Stimulated activated CD4-positive, alpha-beta T cell treated with anti-CD3 and anti-CD28 coated beads, Interleukin-2, amount 100 ng/mL, for 4 hours (primary cell): ENCODE measurements at places on chromosomes 5 and 9.

- no peak for DNase-seq
Measured at GRCh38 chr9:89555451-89556375, 49.1 kb upstream of the GADD45G start.

DNA sequence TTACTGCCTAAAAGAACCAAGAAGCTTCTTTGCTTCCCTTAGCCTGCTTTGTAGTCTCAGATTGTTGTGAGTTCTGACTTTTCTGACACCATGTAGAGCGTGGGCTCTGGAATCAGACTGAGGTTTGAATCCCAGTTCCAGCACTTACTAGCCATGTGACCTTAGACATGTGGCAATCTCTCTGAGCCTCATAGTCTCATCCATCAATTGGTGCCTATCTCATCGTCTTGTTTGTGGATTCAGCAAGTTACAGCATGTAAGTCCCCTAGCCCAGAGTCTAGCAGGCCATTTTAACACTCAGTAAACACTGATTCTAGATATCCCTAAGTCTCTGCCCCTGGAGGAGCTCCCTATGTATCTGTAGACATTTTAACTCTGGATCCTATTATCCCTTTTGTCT, 94.7 kb downstream of the ANGPTL2 start:
- no peak for DNase-seq

DNA sequence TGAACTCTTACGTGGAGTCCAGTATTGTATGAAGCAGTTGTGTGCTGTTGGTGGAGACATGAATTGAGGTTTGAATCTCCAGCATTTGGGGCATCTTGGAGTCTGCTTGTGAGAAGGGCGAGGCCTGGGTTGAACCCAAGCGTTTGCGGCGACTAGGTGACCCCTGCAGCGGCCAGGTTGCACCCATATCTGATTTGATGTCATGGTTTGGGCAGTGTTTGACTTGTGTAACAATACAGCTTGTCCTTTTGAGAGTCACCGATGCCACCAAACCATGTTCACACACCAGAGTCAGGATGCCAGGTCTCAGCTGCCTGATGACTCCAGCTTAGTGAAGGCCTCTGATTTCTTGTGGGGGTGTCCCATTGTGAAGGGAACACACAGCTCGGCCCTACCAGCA, 2.1 kb downstream of the TRAF2 start:
- no peak for DNase-seq

DNA sequence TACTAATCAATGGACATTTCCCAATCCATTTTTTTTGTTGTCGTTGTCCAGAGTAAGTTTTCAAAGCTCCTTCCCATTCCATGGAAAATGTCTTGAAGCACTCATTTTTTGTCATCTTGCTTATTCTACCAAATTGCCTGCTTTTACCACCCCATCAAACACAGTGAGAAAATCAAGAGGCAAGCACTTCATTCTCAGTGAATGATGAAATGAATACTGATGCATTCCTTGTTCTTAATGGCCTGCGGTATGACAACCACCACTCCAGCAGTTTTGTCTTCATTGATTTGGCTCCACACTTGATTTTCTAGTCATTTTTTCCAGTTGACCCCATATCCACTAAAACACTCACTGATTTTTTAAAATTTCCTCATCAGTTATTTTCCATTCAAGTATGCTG, 193.5 kb upstream of the ANKH start:
- no peak for DNase-seq

DNA sequence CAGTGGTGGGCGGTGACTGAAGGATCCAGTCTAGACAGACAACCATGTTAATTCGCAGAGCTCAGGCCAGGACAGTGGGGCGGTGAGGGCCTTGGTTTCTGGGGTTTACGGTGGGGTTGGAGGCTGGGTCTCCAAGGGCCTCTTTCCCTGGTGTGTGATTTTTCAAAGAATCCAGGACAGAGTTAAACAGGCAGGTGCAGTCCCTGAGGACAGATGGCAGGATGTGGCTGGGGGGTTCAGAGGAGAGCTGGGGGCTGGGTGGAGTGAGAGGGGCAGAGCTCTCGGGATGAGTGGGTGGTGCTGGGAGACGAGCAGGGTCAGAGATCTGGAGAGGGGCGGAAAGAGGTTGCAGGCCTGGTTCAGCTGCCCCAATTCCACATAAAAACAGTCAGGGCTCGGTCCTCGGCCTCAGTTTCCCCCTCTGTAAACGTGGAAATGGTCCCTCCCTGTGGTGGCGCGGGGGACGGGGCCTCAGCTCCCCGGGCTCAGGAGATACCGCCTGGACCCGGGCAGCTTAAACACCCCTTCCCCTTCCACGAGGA, 145.9 kb downstream of the GAPVD1 start:
- DNase-seq, result no peak

DNA sequence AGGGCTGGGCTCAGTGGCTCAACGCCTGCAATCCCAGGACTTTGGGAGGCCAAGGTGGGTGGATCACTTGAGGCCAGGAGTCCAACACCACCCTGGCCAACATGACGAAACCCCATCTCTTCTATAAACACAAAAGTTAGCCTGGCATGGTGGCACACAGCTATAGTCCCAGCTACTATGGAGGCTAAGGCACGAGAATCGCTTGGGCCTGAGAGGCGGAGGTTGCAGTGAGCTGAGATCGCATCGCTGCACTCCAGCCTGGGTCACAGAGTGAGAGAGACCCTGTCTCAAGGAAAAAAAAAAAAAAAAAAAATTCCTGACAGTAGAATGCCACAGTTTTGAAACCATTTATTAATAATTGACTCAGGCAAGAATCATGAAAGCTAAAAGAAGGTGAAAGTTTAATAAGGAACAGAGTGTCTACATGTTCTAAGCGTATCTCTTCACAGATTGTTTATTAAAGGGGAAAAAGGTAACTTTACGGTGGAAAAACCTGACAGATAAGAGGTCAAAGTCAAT, 5.7 kb upstream of the PTGR1 start:
- DNase-seq, result no peak

DNA sequence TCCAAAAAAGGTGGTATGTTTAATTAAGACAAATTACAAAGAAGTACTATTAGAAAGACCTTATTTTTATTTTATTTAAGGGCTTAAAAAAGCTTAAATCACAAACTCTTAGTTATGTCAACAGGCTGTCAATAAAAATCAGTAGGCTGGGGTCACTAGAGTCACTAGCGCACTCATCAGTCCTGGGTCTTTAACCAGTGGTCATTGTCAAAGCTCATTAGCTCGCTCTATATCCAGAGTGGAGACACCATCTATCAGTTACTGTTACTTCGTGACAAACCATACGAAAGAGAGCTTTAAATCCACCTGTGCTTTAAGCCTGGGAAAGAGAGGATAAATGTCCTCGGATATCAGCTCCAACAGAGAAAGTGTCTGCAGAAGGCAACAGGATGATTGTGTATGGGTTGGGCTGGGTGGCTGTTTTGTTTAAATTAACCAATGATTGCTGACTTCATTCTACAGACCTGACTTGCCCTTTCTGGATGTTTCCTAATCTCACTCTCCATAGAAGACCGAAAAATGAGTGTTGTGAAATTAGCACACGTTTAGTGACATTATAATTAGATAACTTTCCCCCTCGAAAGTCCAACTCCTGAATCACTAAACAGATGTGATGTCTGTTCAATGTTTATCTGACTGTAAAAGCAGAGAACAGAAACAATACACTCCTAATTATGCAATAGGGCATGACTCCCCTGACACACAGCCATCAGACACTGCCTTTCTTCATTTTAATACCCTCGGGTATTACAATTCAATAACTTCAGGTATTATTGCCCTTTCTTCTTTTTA, 123.6 kb upstream of the TNPO1 start:
- no peak for DNase-seq

DNA sequence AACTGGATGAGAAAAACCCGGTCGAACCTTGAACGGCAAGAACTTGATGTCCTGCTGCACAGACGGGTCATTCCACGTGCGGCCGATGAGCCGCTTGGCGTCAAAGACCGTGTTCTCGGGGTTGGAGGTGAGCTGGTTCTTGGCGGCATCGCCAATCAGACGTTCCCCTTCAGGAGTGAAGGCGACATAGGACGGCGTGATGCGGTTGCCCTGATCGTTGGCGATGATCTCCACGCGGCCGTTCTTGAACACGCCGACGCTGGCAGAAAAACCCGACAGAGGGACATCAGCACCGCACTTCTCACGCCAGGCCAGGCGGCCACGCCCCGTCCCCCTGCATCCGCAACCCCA, 519 bp downstream of the HSPA5 start:
- DNase-seq, result peak; percentile 22

- DNase-seq, result no peak
Measured at GRCh38 chr5:1293416-1294205, 1.3 kb downstream of the TERT start.

GRCh38 chr5:65883461-65883860, 42.9 kb upstream of the ERBIN start:
- no peak for DNase-seq

GRCh38 chr5:9156282-9156681, 389.6 kb downstream of the SEMA5A start:
- DNase-seq, result no peak

DNA sequence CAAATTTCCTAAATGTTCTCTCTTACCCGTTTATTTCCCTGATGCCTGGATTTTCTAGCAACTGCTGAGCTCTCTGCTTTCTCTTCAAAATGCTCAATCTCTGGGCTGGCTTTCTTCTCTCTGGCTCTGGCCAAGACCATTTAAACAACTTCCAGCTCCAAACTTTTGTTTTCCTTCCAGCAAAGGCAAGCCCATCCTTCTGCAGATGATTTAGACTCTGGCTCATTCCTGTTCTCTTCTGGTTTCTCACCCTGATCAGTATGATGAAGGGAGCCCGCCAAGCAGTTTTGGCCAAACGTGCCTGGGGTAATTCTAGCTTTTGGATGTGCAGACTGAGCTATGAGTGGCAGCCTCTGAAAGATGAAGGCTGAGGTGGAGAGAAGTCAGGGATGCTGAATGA, 78.1 kb downstream of the HSPA4 start:
- DNase-seq, result no peak

- no peak for DNase-seq
Measured at GRCh38 chr5:122565331-122565730, 209.5 kb upstream of the SNX2 start.

DNA sequence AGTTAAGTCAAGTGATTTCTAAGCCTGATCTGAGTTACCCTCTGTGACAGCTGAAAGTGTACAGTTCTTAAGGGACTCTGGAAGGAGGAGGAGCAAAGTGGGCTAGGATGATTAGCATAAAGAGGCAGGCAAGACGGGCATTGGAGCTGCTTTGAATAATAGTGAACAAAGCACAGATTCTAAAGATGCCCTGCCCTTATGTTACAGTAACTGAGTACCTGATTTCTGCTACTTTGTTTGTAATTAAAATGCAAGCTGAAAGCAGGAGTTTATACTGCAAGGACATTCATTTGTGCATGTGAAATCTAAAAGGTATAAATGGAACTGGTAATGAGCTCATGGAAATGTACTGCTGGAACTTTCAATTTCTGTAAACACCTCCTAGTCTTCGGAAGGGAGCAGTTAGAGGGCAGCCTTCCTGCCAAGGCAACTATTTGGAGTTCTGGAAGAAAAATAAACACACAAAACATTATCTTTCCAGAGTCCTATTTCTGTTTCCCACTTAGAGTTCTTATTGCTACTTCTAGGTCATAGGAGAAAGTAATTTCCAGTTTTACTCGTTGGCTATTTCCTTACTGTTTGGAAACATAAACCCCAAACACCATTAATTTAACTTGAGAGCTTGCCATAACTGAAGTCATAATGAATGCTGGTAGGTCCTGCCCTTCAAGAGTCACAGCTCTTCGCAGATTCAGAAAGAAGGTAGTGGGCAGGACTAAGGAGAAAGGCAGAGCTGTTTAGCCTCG, at the start of gene RANBP3L:
RANBP3L (minus strand) TSS at position 45 of the 746 bp plus-strand sequence. CDS start 486 bp downstream, outside the sequence.
- no peak for DNase-seq

- DNase-seq, result no peak
Measured at GRCh38 chr5:178121391-178122276, 8.3 kb downstream of the N4BP3 start.

- no peak for DNase-seq
Measured at GRCh38 chr9:116646661-116647514, 40.2 kb upstream of the TRIM32 start.

GRCh38 chr5:160105686-160106360, 13.4 kb downstream of the PWWP2A start:
- no peak for DNase-seq

- no peak for DNase-seq
Measured at GRCh38 chr5:159097784-159098602, 1.7 kb downstream of the EBF1 start.

DNA sequence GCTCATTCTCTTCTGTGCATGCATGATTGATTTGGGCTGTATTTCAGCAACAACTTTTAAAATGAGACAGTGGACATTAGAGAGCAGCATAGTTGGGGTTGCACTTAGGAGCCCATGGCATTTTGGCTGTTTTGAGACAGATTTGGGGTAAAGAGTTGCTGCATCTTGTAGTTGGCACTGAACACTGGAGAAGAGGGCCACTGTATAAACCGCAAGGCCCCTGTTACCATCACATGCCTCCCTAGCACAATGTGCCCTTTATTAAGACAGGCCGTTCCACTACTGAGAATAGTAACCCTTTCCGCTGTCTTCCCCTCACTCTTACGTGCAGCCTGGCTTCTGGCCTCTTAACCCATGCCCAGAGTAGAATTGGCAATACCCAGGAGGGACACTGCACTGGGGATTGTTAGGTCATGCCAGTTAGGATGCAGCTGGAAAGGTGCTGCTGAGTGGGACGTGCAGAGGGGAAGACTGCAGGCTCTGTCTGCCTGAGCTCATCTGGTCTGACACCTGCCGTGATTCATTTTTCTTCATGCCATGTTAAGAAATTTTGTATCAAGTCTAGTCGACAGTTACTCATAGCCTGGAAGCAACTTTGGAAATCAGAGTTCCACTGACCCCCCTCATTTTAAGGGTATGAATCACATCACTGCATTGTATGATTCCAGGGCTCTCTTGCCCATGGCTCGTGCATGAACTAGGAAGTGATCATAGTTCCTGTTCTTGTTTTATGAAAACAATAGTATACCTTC, 146.9 kb upstream of the DMRT1 start:
- no peak for DNase-seq

DNA sequence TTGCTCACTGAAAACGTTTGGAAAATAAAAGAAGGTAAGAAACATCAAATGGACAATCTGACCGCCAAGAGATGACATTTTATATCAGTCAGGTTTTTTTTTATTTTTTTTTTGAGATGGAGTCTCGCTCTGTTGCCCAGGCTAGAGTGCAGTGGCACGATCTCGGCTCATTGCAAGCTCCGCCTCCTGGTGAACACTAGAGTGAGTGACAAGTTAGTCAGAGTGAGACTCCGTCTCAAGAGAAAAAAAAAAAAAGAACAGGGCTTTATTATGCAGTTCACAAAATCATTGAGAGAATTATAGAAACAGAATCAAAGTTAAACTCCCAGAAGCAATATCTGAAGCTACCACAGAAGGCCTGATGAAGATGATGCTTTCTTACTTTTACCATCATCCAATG, 70.1 kb downstream of the DTWD2 start:
- DNase-seq, result no peak

- DNase-seq, result no peak
Measured at GRCh38 chr5:87119588-87119987, 148.1 kb upstream of the RASA1 start.

GRCh38 chr9:116608064-116608463, 79.0 kb upstream of the TRIM32 start:
- no peak for DNase-seq
